ENCODE measurements at places on chromosomes 4 and X.

DNA sequence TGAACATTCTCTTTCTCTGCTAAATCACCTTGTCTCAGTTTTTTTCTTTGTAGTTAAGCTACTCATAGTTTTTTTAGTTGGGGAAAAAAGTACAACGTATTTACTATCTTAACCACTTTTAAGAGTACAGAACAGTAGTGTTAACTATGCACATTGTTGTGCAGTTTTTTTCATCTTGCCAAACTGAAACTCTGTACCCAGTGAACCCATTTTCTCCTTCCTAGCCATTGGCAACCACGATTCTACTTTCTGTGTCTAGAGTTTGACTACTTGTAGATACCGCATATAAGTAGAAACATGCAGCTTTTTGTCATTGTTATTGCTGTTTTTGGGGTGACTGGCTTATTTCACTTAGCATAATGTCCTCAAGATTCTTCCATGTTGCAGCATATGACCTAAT is 10.0 kb downstream of the N4BP2 start:
- DNase-seq, result no peak

DNA sequence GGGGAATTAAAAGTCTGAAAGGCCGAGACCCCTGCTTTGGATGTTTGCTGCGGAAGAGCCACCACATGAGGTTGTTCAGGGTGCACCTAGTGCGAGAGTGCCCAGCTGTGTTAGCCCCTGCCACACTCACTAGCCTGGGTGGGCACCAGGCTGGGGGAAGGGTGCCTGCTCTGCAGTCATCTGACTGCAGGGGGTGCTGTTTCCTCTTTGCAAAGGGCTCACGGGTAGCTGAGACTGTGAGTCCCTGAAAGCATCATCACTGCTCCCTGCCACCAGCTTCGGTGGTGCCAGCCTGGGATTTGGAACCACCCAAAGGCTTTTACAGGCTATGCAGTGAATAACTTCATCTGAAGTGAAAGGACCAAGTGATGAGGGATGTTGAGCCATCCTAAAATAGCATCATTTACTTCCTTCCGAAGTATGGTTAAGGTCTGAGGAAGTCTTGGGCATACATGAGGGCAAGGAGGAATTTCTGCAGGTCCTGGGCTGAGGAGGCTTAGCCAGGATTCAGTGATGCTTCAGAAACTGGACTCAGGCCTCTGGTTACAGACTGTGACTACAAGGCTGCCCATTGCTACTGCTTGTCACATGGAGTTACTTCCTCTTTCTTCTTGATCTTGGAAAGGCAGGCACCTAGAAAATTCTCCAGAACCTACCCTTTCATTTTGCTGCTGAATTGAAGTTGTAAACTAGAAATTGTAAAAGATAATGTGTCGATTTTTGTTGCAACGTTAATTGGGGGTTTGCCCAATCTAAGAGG is 293.2 kb upstream of the PRPS2 start:
- DNase-seq, result no peak

- DNase-seq, result no peak
Measured at GRCh38 chrX:100353326-100353725, 56.7 kb downstream of the PCDH19 start.

DNA sequence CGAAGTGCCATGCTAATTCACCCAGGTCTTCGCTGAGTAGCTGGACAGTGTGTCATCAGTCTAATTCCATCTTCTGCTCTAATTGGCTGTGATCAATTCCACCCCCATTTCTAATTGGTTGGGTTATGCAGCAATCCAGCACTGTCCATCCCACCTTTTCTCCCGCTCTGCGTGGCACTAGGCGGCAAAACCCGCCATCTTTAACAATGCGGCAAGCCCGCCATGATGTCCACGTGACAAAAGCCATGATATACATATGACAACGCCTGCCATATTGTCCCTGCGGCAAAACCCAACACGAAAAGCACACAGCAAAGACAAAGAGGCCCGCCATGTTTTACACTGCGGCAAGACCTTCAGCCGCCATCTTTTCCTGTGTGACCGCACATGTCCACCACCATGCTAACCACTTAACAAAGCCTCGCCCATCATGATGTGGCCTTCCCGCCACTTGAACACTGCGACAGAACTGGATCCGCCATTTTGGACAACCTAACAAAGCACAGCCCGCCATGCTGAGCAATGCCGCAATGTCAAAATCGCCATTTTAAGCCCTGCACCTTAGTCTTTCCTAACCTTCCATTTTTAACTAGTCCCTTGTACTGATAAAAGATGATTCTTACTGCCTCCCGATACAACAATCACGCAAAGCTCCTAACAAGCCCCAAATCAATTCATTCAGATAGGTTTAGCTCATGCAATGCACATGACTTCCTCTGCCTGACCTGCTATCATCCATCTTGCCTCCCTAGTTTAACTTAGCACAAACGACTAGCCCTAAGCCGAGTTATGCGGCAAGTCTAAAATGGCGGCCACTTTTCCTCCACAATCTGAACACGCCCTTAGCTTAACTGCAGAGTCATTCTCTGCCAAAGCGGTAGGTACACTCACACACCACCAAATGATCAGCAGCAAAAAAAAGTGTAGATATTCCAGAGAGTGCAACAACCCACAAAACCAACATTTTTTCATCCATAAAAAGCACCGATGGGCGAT is 288.3 kb downstream of the CHIC1 start:
- DNase-seq, result no peak

DNA sequence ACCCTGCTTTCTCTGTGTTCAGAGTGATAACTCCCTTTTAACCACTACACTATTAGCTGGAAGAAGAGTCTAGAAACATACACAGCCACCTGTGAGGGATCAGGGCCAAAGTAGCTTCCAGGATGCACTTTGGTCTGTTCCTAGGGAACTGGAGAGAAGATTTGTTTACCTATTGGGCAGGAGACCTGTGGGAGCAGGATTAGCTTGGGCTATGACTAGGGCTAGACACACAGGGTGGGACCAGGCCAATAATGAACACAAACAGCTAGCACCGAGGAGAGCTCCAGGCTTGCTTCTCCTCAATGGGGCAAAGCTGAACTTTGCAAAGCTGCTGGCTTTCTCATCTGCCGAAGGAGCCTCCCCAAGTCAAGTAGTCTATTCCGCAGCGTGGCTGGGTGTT is 24.4 kb upstream of the MAP7D3 start:
- DNase-seq, result no peak

- no peak for DNase-seq
Measured at GRCh38 chrX:54427837-54428424, 12.3 kb upstream of the TSR2 start.

DNA sequence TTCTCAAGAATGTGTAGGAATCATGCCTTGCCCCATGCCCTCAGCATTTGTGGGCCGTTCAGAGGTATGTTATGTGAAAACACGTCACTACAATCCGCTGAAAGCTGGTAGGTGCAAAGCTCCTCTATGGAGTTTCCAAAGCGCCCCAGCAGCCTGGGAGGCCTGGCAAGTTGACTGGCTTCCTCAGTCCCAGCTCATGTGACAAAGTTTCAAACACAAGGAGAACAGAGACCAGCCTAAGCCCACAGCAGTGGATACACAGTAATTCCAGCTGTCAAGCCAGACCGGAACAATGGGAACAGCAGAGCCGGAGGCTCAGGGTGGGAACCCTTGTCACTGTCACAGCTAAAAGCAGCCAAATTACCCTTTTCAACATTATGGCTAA is 33.5 kb downstream of the NAT8L start:
- no peak for DNase-seq

DNA sequence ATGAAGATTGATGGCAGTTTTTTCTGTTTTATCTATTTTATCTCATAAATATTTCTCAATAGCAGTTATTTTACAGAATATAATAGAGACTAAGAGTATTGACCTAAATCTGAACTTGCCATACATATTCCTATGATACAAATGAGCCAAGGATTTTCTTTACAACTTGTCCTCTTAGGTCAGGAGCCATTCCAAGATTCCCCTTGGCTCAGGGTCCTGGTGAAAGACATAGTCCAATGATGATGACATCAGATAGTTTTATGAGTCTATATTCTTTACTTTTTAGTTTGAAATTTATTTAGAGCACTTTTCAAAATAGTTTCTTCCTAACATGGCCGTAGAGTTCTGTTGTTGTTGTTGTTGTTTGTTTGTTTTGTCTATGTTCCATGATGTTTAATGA is 869.1 kb upstream of the GRID2 start:
- DNase-seq, result no peak

GRCh38 chrX:140918398-140919038 is 83.9 kb upstream of the SPANXB1 start:
- DNase-seq, result no peak

DNA sequence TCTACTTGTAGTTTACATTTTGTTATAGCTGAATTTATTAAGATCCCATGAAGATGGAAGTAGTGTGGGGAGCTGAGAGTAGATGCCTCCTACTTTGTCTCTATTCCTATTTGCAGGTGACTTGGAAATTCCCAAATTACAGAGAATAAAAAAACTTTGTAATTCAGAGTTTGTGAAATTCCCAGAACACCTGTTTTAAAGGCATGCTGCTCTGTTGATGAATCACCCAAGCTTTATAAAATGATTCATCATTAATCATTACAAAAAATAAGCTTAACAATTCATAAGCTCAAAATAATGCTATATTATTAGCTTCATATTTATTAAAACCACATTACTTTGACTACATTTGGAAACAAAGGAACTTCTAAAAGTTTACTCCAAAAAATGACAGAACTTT is 856.3 kb downstream of the RPA4 start:
- no peak for DNase-seq

- DNase-seq, result no peak
Measured at GRCh38 chrX:74063426-74064155, 240.4 kb upstream of the ZCCHC13 start.

DNA sequence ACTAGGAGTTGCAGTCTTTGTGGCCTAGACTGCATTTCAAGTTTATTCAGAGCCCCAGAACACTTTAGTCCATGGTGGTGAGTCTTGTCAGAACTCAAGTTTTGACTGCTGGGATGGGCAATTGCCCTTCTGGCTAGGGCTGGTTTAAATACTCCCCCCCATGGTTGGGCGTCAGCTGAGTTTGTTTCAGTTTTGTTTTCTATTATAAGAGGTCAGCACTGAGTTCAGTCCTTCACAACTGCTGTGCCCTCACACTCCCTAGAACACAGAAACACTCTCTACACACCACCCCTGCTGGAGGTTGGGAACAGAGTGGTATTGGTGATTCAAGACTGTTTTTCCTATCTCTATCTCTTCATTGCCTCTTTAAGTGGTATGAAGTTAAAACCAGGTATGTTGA is 217.0 kb downstream of the GUCY2F start:
- no peak for DNase-seq

- no peak for DNase-seq
Measured at GRCh38 chr4:151318307-151319006, 6.9 kb downstream of the SH3D19 start.

DNA sequence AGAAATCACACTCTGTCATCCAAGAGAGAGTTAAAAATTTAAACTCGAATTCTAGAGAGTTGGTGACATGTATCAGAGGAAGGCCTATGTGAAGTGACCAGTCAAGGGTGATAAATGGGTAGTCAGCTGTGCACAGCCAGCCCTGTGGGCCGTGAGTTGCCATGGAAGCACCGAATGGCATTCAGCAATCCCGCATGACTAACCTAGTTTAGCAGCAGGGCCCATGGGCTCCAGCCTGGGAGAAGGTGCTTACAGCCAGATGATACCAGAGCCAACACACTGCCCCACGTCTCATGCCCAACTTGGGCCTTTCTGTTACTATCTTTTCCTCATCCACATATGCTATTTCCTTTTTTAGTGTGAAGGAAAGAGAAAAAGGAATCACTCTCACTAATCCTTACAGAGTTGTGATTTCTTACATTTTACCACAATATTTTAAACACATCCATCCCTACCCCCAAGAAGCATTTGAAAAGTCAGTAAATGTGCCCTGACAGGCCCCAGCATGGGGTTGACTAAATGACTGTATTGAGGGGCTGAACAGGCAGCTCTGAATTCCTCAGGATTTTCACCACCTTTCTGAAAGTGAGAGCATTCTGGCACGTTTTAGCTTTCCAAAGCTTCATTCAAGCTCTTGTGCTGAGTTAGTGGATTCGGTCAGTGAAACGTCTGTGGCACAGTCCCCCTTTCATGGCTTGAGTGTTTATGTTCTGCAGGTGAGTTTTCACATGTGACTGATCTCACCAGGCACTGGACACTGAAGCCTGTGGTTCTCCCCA is 104.2 kb downstream of the AFF1 start:
- DNase-seq, result no peak

GRCh38 chr4:11069581-11070211 is 359.0 kb downstream of the HS3ST1 start:
- DNase-seq, result no peak

DNA sequence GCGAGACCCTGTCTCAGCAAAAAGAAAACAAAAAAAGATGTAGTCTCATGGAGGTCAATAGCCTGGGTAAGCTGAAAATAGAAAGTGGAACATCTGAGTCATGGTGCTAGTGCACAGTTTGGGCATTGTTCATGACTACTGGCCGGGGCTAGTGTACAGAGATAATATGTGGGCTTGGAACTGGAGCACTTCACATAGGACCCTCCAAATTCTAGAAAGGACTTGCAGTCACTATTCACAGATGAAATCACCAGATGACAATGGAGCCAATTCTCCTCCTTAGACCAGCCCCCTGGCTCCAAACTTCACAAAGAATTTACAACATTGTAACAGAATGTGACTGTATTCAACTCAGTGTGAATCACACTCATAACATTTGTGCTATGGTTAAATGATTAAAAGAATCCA is 367.8 kb upstream of the SLC7A11 start:
- no peak for DNase-seq

DNA sequence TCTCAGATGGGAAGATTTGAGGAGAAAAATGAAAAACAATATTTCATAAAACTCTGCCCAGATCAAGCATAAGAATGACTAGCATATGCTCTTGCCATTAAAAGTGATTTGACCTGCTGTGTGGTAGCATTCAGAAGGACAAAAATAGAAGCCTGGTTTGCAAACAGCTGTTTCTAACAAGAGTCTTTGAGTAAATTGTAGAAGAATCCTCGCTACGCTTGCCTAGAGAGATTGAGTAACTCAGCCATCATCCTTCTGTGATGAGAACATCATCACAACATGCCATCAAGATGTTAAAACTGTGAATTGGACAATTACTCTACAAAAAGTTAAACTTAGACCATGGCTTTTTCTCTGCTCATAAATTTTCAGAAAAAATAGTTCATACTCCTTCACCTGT is 168.9 kb upstream of the PUDP start:
- no peak for DNase-seq
